B cell (primary cell): ENCODE measurements at places on chromosomes 13 and 19. TPM values are rescaled to one million over a fixed set of nuclear protein-coding genes. Genes with fewer than 3 reads are reported as not detected.

The SERPINE3 gene
- total RNA-seq, result not detected in 2 replicates

The ZNF264 gene
- 72.4 and 82.6 TPM in 2 replicates for total RNA-seq

The MBD3L2 gene
- not detected in 2 replicates for total RNA-seq

The SIGLEC8 gene
- not detected in 2 replicates for total RNA-seq

The PROZ gene
- not detected in 2 replicates for total RNA-seq

The BEST2 gene
- total RNA-seq, result not detected in 2 replicates

DNA sequence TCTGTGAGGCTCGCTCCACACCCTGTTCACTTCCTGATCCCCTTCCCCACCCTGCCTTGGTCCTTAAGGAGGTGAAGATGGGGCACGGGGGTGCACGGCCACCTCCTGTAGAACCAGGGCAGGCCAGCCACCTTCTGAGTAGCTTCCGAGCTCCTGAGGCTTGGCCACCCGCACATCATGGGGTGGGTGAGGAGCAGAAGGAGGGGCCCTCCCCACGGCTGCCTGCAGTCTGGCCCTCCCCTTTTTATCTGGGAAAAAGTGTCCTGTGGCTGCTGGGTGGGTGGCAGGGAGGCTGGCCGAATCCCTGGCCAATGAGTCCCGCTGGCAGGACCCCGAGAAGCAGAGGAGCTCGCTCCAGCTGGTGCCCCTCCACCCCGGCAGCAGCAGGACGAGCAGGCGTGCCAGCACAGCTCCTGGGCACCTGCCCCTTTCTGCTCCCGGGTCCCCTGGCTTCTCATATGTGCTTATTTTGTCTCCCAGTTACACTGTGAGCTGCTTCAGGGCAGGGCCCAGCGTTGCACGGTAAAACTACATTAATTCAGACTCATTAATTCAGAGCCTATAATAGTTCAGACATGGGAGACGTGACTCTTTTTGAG is 135.0 kb downstream of the KDM4B start:
- H3K4me1 ChIP-seq, result no peaks in the 10 kb centered on the region
- no peak overlapping the region for H3K4me3 ChIP-seq
- no peak overlapping the region for H3K27ac ChIP-seq
- DNase-seq, result no peak
- H3K27me3 ChIP-seq, result no peaks in the 10 kb centered on the region

- DNase-seq, result no peak
- H3K27ac ChIP-seq, result no peak overlapping the region
- H3K27me3 ChIP-seq, result no peaks in the 10 kb centered on the region
- H3K4me3 ChIP-seq, result no peak overlapping the region
Observed at GRCh38 chr19:33375837-33376159, 2.3 kb downstream of the CEBPG start.

DNA sequence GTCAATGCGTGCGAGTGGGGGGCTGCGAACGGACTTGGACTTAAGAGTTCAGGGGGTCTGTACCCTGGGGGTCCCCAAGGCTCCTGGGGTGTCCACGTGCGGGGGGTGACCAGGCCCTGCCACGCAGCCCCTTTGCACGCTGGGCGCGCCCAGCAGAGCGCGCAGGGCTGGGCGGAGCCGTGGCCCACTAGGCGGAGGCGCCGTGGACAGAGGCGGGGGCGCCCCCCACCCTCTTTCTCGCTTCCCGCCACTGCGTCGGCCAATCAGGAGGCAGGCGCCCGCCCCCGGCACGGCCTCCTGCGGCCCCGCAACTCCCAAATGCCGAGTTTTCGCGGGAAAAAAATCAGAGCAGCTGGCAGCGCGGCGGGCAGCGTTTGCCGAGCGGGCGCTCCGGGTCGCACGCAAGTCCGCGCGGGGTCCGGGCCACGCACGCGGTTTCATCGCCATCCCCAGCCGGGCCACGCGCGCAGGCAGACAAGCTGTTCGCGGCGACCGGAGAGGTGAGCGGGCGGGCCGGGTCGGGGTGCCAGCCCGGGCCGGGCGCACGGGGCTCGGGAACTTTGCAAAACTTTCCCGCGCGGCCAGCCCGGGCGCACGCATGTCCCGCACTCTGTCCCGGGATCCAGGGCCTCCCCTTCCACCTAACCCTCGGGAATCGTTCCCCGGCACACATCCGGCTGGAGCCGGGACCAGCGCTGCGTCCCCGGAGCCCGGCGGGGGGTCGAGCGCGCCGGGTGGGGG is at the start of gene UHRF1:
Gene UHRF1, plus strand, starts transcription at position 346 of the 741 bp plus-strand sequence. CDS start 1,385 bp downstream, outside the sequence.
- peaks cover 50% of the 10 kb centered on the region for H3K4me1 ChIP-seq
- H3K36me3 ChIP-seq, result peaks cover 8% of the 10 kb centered on the region
- H3K4me3 ChIP-seq, result peak within 1 kb of the TSS; percentile 72
- DNase-seq, result no peak

DNA sequence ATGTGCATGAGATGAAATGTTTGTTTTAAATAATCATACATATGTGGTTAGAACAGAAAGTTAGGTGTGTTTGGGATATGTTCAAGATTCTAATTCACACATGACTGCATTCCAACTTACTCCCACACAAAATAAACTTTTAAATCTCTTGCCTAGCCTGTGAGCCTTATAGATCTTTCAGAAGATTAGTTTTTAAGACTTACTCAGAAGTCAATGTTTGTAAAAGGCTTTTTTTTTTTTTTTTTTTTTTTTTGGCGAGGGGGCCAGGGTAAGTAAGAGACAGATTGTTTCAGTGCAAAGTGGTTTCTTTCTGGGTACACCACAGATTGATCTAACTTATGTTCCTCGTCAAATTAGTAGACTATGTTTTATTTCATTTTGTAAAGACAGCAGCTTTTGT is 39.1 kb downstream of the GPR180 start:
- H3K27me3 ChIP-seq, result no peaks in the 10 kb centered on the region
- no peak for DNase-seq
- H3K4me1 ChIP-seq, result no peaks in the 10 kb centered on the region
- no peak overlapping the region for H3K27ac ChIP-seq

- H3K27me3 ChIP-seq, result no peaks in the 10 kb centered on the region
- H3K36me3 ChIP-seq, result no peaks in the 10 kb centered on the region
- DNase-seq, result no peak
- H3K4me3 ChIP-seq, result no peak overlapping the region
- no peaks in the 10 kb centered on the region for H3K4me1 ChIP-seq
- no peak overlapping the region for H3K27ac ChIP-seq
Observed at GRCh38 chr13:101875091-101875490, 422.6 kb downstream of the ITGBL1 start.

GRCh38 chr19:6528544-6529121 is 2.2 kb upstream of the TNFSF9 start:
- H3K4me3 ChIP-seq, result no peak overlapping the region
- H3K36me3 ChIP-seq, result no peaks in the 10 kb centered on the region
- H3K4me1 ChIP-seq, result peaks cover 63% of the 10 kb centered on the region

DNA sequence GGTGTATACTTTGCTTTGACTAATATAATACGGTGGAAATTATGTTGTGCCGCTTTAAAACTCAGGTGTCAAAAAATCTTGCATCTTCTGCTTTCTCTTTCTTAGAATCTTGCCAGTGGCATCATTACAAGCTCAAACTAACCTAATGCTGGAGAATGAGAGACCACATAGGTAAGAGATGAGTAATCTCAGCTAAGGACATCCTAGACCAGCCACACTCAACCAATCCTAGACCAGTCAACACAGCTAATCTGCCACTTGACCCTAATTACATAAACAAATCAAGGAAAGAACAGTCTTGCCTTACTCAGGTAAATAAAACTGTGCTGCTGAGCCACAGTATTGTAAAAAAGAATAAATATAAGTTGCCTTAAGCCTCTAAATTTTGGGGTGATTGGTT is 1323.9 kb upstream of the SPRY2 start:
- H3K36me3 ChIP-seq, result no peaks in the 10 kb centered on the region
- no peaks in the 10 kb centered on the region for H3K4me1 ChIP-seq
- DNase-seq, result no peak

DNA sequence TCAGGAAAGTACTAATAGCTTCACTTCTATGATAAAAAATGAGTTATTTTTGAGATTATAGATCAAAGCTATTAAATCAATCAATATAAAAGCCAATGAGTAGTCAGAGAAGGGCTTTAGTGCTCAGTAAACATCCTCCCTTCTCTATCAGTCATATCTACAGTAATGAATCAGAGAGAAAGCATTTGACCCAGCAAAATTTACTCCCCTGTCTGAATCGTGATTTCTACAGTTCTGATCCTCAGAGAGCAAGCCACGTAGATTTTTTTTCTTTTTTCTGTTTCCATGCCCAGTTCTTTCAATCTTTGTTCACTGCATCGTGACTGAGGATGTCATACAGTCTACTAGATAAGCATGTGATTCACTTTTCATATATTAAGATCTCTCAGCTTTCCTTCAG is 16.2 kb upstream of the MBNL2 start:
- no peak for DNase-seq
- H3K27me3 ChIP-seq, result peaks cover 6% of the 10 kb centered on the region
- H3K4me3 ChIP-seq, result no peak overlapping the region
- no peak overlapping the region for H3K27ac ChIP-seq

GRCh38 chr13:40640845-40641458 is 25.5 kb downstream of the FOXO1 start:
- DNase-seq, result no peak
- peaks cover 11% of the 10 kb centered on the region for H3K36me3 ChIP-seq
- H3K4me3 ChIP-seq, result no peak overlapping the region
- H3K27me3 ChIP-seq, result no peaks in the 10 kb centered on the region
- H3K27ac ChIP-seq, result peak overlapping the region; percentile 78

DNA sequence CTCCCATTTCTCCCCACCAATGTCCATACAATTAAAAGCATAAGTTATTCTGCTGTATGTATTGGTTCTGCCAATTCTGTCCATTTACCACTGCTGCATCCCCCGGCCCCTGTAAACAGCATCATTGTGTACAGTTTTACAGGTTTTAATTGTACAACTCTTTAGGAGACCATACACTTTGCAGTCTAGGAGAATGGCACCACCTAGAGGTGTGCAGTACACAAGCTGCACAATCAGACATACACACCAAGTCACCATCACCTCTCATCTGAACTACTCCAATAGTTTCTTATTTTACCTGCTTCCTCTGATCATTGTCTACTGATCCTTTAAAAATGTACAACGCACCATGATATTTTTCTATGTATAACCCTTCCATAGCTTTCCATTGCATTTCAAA is 855.9 kb upstream of the KLHL1 start:
- no peaks in the 10 kb centered on the region for H3K4me1 ChIP-seq
- H3K27me3 ChIP-seq, result no peaks in the 10 kb centered on the region
- no peak overlapping the region for H3K27ac ChIP-seq
- no peak for DNase-seq
- no peaks in the 10 kb centered on the region for H3K36me3 ChIP-seq

GRCh38 chr19:8034178-8034525 is 18.4 kb upstream of the CCL25 start:
- no peaks in the 10 kb centered on the region for H3K36me3 ChIP-seq
- no peak overlapping the region for H3K4me3 ChIP-seq
- no peak for DNase-seq
- no peaks in the 10 kb centered on the region for H3K4me1 ChIP-seq

DNA sequence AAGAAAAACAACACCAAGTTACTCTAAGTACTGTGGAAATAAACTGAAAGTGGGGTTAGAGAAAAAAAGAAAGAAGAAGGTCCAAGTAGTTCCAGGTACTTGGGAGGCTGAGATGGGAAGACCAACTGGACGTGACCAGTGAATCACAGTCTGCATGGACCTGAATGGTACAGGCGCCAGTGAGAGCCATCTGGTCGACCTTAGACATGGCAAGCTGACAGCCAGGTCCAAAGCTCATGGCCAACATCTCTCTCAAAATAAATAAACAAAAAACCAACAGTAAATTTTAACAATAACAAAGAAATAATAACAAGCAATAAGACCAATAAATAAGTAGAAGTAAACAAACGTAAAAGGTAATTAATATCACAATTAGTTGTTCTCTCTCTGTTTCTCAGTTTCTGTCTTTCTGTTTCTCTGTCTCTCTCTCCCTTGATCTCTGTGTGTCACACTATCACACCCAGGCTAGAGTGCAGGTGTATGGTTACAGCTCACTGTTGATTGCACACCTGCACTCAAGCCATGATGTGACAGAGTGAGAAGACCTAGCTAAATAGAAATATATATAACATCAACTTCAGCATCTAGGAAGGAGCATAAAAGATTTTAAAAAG is 31.6 kb upstream of the ZNF724 start:
- H3K4me1 ChIP-seq, result no peaks in the 10 kb centered on the region
- no peaks in the 10 kb centered on the region for H3K36me3 ChIP-seq
- no peak overlapping the region for H3K27ac ChIP-seq

GRCh38 chr13:84038001-84038400 is 155.7 kb upstream of the SLITRK1 start:
- no peak overlapping the region for H3K27ac ChIP-seq
- no peak for DNase-seq
- H3K36me3 ChIP-seq, result no peaks in the 10 kb centered on the region
- H3K4me1 ChIP-seq, result no peaks in the 10 kb centered on the region
- H3K4me3 ChIP-seq, result no peak overlapping the region

GRCh38 chr19:44951179-44952159 is 3.7 kb upstream of the CLPTM1 start:
- H3K4me1 ChIP-seq, result peaks cover 22% of the 10 kb centered on the region
- peak; percentile 83 for DNase-seq
- no peak overlapping the region for H3K27ac ChIP-seq
- no peak overlapping the region for H3K4me3 ChIP-seq
- no peaks in the 10 kb centered on the region for H3K27me3 ChIP-seq

GRCh38 chr13:61410669-61411297 is 4.9 kb downstream of the PCDH20 start:
- no peak overlapping the region for H3K27ac ChIP-seq
- H3K27me3 ChIP-seq, result no peaks in the 10 kb centered on the region
- no peak overlapping the region for H3K4me3 ChIP-seq
- DNase-seq, result no peak

GRCh38 chr13:22447132-22447886 is 733.5 kb upstream of the SGCG start:
- H3K27me3 ChIP-seq, result no peaks in the 10 kb centered on the region
- no peak overlapping the region for H3K4me3 ChIP-seq
- DNase-seq, result no peak
- H3K27ac ChIP-seq, result no peak overlapping the region
- no peaks in the 10 kb centered on the region for H3K4me1 ChIP-seq

- H3K27me3 ChIP-seq, result no peaks in the 10 kb centered on the region
- no peak overlapping the region for H3K4me3 ChIP-seq
- no peak for DNase-seq
- no peak overlapping the region for H3K27ac ChIP-seq
Observed at GRCh38 chr19:15112385-15112784, 5.2 kb downstream of the SYDE1 start.

GRCh38 chr19:46351241-46352041 is 4.6 kb downstream of the PPP5C start:
- peaks cover 47% of the 10 kb centered on the region for H3K4me1 ChIP-seq
- peak overlapping the region; percentile 66 for H3K27ac ChIP-seq
- H3K27me3 ChIP-seq, result no peaks in the 10 kb centered on the region
- peaks cover 25% of the 10 kb centered on the region for H3K36me3 ChIP-seq
- H3K4me3 ChIP-seq, result no peak overlapping the region
- DNase-seq, result no peak

DNA sequence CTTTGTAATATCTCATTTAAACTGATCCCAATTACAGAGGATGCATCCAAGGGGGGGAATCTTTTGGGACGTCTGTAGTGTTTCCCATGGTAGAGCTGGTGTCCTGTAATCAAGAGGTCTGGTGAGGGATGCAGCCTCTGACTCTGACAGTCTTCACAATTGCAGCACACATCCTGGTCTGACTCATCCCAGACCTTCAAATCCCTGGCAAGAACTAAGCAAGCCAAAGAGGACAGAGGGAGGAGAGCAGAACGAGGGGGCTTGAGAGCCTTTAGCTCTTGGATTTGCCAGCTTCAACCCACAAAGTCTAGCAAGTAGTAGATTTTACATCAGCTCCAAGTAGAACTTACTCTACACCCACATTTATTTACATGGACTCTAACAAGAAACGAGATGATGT is 17.3 kb upstream of the FCGBP start:
- no peaks in the 10 kb centered on the region for H3K36me3 ChIP-seq
- H3K27ac ChIP-seq, result peak overlapping the region; percentile 97
- no peak for DNase-seq
- H3K27me3 ChIP-seq, result no peaks in the 10 kb centered on the region

- H3K4me1 ChIP-seq, result peaks cover 11% of the 10 kb centered on the region
- peaks cover 3% of the 10 kb centered on the region for H3K27me3 ChIP-seq
- H3K27ac ChIP-seq, result no peak overlapping the region
- peak; percentile 84 for DNase-seq
- no peaks in the 10 kb centered on the region for H3K36me3 ChIP-seq
Observed at GRCh38 chr19:50147462-50148423, 15.3 kb downstream of the IZUMO2 start.
